T-helper 17 cell (primary cell): ENCODE measurements at places on chromosomes 4 and X. TPM values are rescaled to one million over a fixed set of nuclear protein-coding genes. Genes with fewer than 3 reads are reported as not detected.

DNA sequence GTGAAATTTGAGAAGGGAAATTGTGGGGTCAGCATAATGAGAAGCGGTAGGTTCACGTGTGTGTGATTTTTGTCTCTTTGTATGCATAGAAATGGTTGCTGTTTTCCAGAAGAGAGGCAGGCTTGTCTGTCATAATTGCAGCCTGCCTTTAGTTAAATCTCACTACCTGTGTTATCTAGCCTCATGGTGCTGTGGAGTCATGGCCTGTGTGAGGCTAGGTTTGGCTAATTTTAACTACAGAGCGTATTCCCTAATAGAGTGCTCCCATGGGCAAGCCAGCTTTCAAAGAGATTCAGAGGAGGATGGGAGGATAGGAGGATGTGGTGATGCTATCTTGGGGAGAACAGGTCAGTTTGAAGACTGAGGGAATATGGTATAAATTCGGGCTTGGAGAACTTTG is 23.6 kb downstream of the UPRT start:
- DNase-seq: no peak
- no peak overlapping the region for H3K4me3 ChIP-seq
- no peaks in the 10 kb centered on the region for H3K4me1 ChIP-seq
- H3K27me3 ChIP-seq: no peaks in the 10 kb centered on the region

The GLOD5 gene
- not detected for total RNA-seq

GRCh38 chrX:35288657-35289056 is 346.1 kb downstream of the FAM47B start:
- no peaks in the 10 kb centered on the region for H3K4me1 ChIP-seq
- H3K36me3 ChIP-seq: no peaks in the 10 kb centered on the region
- no peak for DNase-seq
- no peak overlapping the region for H3K27ac ChIP-seq
- no peaks in the 10 kb centered on the region for H3K27me3 ChIP-seq

DNA sequence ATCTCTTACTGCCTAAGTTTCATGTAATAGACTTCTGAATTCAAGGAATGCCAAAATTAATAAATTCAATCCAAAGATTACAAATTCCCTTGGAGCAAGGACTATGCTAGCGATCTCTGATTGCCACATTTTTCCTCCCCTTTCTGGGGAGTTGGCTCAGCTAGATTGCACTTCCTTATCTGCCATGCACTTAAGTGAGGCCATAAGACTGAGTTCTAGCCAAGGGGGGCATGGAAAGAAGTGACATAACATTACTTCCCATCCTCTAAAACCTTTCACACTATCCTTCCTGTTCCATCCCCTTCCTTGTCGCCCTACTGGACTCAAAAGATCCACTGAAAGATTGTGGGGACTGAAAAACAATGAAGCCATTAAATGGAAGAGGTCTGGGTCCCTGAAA is 53.8 kb upstream of the TXK start:
- no peak for DNase-seq
- H3K27ac ChIP-seq: no peak overlapping the region
- H3K27me3 ChIP-seq: peaks cover 12% of the 10 kb centered on the region
- no peak overlapping the region for H3K4me3 ChIP-seq
- no peaks in the 10 kb centered on the region for H3K4me1 ChIP-seq
- no peaks in the 10 kb centered on the region for H3K36me3 ChIP-seq

- no peak overlapping the region for H3K4me3 ChIP-seq
- H3K36me3 ChIP-seq: no peaks in the 10 kb centered on the region
- no peaks in the 10 kb centered on the region for H3K4me1 ChIP-seq
- no peak for DNase-seq
- H3K27ac ChIP-seq: no peak overlapping the region
These were observed 60.7 kb upstream of the FAM9A start for GRCh38 chrX:8861908-8862307.

GRCh38 chr4:174865418-174865985 is 36.5 kb upstream of the GLRA3 start:
- H3K4me3 ChIP-seq: no peak overlapping the region
- no peaks in the 10 kb centered on the region for H3K36me3 ChIP-seq
- no peak overlapping the region for H3K27ac ChIP-seq
- no peaks in the 10 kb centered on the region for H3K4me1 ChIP-seq
- H3K27me3 ChIP-seq: no peaks in the 10 kb centered on the region
